ENCODE measurements at places on chromosomes 3 and 15. TPM values are rescaled to one million over a fixed set of nuclear protein-coding genes. Genes with fewer than 3 reads are reported as not detected.

CEP97 gene
- 4.7 TPM for total RNA-seq

CASR gene
- not detected for total RNA-seq

PIGZ gene
- total RNA-seq: 17.4 TPM

DNA sequence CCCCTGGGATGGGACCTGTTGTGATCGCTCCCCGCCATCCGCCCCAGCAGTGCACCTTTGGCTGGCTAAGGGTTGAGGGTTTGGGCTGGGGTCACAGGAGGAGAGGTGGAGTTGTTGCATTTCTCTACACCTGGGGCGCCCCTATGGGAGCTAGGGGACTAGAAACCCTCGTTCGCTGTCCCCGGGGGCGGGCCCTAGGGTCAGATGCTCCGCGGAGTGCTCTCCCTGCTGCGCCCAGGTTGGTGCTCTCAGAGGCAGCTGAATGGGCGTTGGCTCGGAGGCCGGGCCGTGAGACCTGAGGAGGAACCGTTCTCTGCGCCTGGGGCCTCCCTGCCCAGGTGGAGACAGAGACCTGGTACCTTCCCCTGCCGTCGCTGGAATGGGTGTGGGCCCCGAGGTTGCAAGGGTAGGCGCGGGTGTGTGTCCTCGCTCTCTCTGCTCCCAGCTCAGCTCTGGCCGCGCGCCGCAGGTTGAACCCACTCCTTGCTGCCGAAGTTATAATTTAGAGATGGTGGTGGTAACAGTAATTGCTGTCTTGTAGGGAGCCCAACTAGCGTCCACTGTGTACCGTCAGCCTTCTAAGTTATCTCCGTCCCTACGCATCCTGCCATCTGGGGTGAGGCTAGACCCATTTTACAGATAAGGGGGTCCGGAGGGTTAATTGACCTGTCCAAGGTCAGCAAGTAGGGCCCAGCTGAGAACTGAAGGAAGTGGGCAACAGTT lies 965 bp downstream of the FLNB start:
- no peak for DNase-seq
- no peaks in the 10 kb centered on the region for H3K36me3 ChIP-seq
- H3K4me1 ChIP-seq: peaks cover 39% of the 10 kb centered on the region
- peak overlapping the region; percentile 90 for H3K4me3 ChIP-seq
- peak overlapping the region; percentile 80 for H3K27ac ChIP-seq

GRCh38 chr3:58237941-58238681 lies 519 bp downstream of the ABHD6 start:
- no peaks in the 10 kb centered on the region for H3K36me3 ChIP-seq
- H3K4me1 ChIP-seq: peaks cover 17% of the 10 kb centered on the region
- peak overlapping the region; percentile 80 for H3K4me3 ChIP-seq
- no peak for DNase-seq
- no peaks in the 10 kb centered on the region for H3K27me3 ChIP-seq

DNA sequence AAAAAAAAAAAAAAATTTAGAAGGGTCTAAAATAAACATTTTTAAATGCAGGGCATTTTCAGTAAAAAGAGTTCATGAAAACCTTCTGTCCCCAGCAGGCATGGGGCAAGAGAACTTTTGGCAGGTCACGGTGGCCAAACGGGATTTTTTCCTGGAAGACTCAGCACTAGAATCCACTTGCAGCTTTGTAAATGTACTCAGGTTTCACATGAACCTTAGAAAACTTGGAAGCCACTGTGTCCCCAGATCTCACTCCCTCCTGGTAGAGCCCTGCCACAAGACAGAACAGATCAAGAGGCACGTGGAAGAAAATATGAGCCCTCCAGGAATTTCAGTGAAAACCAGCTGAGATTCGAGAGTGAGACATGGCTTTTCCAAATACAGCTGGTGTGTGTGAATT lies 2.1 kb upstream of the GNB5 start:
- no peak overlapping the region for H3K4me3 ChIP-seq
- H3K4me1 ChIP-seq: no peaks in the 10 kb centered on the region
- H3K36me3 ChIP-seq: no peaks in the 10 kb centered on the region

DNA sequence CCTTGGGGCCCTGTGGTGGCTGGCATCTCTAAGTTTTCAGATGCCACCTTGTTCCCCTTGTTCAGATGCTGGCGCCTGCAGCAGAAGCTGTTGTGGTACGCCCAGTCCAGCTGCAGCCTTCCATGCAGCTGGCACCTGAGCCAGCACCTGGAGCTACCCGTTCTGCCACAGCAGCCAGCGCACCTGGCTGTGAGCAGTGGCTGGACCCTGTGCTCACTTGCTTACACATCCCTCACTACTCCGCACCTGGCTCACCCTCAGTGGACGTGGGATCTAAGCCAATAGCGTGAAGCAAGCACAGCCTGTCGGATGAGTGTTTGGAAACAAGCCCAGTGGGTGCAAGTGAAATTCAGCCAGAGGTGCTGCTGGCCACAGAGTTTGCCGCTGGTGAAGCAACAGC lies 607.5 kb upstream of the BCHE start:
- H3K27me3 ChIP-seq: no peaks in the 10 kb centered on the region
- DNase-seq: no peak
- no peaks in the 10 kb centered on the region for H3K4me1 ChIP-seq
- no peaks in the 10 kb centered on the region for H3K36me3 ChIP-seq
- H3K4me3 ChIP-seq: no peak overlapping the region

GRCh38 chr15:101206176-101206591 lies 45.7 kb downstream of the CHSY1 start:
- peaks cover 96% of the 10 kb centered on the region for H3K4me1 ChIP-seq
- no peaks in the 10 kb centered on the region for H3K36me3 ChIP-seq
- H3K27ac ChIP-seq: no peak overlapping the region
- H3K4me3 ChIP-seq: peak overlapping the region; percentile 56
- no peaks in the 10 kb centered on the region for H3K27me3 ChIP-seq
- DNase-seq: no peak
